GM12891 (cell line): ENCODE measurements at places on chromosomes 6 and 20.
A peak's percentile ranks its signal among the peaks of the same experiment; 100 is the strongest.

DNA sequence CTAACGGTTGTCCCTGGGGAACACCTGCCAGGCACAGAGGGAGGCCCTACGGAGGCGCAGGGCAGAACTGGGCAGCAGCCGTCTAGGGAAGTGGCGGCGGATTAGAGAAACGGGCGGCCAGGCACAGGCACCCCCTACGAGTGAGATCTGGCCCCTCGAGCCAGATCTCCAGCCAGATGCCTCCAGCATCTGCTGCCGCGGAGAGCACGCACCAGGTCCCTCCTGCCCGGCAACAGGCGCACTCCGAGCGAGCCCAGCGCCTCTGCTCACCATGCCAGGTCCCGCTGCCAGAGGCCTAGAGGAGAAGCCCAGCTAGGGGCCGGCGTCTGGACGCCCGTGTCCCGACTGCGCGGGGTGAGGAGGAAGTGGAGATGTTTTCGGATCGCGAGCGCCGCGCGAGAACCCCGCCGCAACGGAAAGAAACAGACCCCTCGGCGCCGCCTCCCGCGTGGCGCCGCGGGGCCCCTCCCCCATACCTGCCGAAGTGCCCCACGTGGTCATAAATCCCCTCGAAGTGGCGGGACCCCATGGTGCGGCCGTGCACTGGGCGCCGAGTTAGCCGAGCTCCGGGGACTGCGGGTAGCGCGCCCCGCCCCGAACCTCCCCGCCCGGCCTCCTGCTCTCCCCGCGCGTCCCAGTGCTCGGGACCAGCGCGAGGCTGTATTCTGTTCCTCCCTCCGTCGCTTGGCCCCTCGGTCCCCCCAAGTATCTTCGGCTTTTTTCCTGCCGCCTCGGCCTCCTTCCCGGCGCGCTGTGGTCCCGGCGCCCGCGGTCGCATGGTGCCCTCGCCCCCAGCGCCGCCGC is at the start of gene SLC22A16:
Gene SLC22A16 (minus strand): TSS at position 568 of the 804 bp plus-strand sequence. CDS start 39 bp downstream, at position 529.
- peak; percentile 37 for DNase-seq

DNA sequence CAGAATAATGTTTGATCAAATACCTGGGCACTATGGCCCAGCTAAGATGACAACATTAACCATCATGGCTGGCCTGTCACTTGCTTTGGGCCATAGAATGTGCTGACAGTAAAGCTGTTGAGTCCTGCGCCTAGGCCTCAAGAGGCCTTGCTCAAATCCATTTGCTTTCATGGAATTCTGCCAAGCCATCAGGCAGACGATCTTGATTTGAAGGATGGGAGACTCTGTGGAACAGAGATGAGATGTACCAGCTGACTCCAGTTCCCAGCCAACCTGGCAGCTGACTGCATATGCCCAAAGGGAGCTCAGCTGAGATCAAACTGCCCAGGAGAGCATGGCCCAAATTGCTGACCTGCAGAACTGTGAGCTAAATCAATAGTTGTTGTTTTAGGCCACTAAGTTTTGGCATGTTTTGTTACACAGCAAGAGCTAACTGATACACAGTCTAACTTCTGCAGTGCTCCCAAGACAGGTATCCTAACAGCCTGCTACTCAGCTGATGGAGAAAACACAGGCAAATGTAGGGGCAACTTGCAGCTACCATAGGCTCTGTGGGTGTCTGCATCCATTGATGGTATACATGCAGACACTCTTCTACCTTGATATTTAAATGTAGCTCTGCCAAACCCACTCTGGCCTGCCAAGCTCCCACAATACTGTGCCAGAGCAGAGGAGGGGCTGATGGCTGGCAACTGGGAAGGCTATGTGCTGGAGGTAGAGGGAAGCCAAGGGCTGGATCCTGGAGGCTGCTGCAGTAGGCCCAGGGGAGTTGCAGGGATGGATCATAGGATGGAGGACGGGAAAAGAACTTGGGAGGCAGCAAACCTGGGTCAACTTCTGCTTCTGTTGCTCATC is 55.2 kb upstream of the RNF24 start:
- DNase-seq: no peak

DNA sequence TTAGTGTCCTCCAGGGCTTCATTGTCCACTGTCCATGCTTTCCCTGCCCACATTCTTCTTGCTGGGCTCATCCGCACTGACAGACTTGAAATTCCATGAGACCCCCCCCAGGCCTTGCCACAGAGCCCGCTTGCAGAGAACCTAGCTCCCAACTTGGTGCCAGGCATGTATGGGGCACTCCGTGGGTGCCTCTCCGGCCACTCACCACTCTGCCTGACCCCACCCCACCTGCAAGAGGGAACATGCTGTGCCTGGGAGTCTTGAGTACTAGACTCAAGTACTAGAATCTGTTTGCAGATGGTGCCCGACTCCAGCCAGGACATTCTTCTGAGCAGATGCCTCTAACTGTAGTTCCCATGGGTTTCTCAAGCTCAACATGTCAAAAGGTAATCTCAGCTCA is 47.9 kb downstream of the TRERF1 start:
- no peak for DNase-seq

GRCh38 chr6:6620766-6621425 is 32.4 kb downstream of the LY86 start:
- DNase-seq: no peak

DNA sequence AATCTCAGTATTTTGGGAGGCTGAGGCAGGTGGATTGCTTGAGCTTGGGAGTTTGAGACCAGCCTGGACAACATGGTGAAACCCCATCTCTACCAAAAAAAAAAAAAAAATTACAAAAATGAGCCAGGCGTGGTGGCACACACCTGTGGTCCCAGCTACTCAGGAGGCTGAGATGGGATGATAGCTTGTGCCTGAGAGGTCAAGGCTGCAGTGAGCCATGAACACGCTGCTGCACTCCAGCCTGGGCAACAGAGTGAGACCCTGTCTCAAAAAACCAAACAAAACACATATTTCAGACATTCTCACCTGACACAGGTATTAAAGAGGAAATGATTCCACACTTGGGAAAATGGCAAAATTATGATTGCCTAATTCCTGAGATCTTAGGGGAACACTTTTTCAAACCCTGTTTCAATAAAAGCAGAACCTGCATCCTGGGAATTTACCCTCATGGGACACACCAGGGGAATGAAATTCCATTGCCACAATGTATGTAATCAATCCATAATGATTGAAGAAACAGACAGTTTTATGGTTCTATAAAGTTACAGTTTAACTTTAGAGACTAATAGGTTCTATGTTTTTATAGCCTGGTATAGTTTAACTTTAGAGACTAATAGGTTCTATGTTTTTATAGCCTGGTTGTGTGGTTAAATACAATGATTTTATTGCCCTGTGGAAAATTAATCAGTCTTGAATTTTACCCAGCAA is 29.6 kb upstream of the DNAAF9 start:
- DNase-seq: no peak

GRCh38 chr20:46901638-46902037 is 7.0 kb downstream of the EYA2 start:
- DNase-seq: no peak

DNA sequence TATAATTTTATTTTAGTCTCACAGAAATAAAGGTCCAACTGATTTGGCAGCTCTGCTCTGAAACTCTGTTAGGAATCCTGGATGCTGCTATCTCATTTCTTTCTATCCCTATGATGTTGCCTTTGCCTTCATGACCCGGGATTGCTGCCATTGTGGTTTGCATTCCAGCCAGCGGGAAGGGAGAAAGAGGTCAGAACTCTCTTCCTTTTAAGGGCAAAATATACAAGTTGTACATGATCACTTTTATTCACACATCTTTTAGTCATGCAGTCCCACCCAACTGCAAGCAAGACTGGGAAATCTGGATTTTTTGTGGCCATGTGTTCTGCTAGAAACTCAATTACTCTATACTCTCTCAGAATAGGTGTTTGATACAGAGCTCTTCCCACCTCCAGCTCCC is 263.1 kb upstream of the ZFP64 start:
- DNase-seq: no peak

- no peak for DNase-seq
Measured at GRCh38 chr6:13259393-13259792, 68.9 kb downstream of the TBC1D7 start.

- DNase-seq: no peak
Measured at GRCh38 chr20:32634041-32634805, 39.5 kb downstream of the C20orf203 start.

- DNase-seq: no peak
Measured at GRCh38 chr6:10441655-10442009, 26.8 kb upstream of the TFAP2A start.

- no peak for DNase-seq
Measured at GRCh38 chr6:162251257-162251656, 476.3 kb downstream of the PRKN start.

GRCh38 chr6:524803-525202 is 132.1 kb downstream of the HUS1B start:
- DNase-seq: no peak

DNA sequence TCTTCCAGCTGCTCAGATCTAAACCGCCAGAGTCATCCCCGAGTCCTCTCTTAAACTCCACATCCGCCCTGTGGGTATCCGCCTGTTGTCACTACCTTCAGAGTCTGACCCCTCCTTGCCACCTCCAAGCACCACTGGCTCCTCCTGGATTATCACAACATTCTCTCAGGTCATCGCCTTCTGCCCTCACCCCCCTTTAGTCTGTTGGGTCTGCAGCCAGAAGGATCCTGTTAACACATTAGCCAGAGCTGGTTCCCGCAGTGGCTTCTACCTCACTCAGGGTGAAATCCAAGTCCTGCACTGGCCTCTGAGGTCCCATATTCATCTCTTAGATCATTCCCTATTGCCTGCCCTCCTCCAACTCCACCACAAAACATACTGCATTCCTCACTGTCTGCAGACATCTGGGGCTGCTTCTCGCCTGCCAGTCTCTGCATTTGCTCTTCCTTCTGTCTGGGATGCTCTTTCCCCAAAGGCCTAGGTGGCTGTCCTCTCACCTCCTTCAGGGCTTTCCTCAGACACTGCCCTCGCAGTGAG is 34.1 kb downstream of the TNXB start:
- no peak for DNase-seq

GRCh38 chr6:63676412-63677114 is 41.0 kb downstream of the PHF3 start:
- no peak for DNase-seq

- no peak for DNase-seq
Measured at GRCh38 chr6:137024237-137024990, 20.4 kb downstream of the IL20RA start.

DNA sequence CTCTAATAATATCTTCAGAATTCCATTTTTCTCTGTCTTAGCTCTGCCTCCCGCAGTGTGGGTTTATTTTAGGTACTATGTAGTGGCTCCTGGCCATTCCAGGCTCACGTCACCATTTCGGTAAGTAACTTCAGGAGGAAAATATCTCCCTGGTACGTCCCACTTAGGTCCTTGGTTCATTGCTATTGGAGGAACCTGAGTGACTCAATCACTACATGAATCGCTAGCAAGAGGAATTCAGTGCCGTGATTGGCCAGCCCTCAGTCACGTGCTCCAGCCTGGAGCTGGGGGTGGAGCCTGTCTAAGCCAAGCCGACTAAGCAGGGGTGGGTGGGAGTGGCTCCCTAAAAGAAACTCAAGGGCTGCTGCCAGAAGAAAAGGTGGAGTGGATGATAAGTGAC is 67.3 kb upstream of the E2F3 start:
- no peak for DNase-seq

DNA sequence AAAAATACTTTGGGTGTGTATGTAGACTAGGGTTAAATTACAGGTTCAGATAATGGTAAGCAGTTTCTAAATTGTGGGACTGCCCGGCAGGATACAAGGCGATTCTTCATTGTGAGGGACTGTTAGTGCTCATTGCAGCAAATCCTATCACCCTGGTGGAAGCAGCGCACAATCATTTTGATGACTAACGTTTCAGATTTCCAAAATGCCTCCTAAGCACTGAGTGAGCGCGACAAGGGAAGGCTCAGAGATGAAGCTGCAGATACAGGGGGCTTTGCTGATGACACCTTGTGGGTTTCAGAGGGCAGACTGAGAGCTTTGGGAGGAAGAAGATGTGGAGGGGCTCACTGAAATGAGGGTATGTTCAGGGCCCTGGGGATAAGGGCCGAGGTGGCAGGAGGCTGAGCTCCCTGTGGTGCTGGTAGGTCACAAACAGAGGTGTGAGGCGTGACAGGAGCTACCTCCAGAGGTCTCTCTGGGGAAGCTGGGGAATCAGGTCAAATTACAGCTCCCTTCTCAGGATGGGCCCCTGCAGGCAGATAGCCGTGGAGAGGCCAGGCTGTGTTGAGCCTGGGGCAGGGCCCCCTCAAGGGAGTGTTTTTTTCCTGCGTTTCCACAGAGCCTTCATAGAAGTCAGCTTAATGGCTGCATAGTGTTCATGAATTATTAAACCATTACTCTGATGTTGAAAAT is 84.5 kb upstream of the FYN start:
- no peak for DNase-seq

- no peak for DNase-seq
Measured at GRCh38 chr20:64130271-64130670, 22.9 kb upstream of the NPBWR2 start.

DNA sequence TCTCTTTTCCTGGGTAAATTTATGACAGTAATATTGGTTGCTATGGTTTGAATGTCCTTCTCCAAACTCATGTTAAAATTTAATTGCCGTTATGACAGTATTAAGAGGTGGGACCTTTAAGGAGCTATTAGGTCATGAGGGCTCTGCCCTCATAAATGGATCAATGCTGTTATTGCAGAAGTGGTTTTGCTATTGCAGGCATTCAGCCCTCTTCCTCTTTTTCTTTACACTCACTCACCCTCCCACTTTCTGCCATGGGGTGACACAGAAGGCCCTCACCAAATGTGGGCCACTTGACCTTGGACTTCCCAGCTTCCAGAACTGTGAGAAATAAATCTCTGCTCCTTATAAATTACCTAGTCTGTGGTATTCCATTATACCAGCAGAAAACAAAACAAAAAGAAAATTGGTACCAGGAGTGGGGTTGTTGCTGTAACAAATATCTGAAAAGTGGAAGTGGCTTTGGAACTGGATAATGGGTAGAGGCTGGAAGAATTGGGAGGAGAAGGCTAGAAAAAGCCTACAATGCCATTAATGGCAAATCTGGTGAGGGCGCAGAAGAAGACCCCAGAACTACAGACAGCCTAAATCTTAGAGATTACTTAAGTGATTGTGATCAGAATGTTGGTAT is 24.8 kb upstream of the IGF2R start:
- no peak for DNase-seq

DNA sequence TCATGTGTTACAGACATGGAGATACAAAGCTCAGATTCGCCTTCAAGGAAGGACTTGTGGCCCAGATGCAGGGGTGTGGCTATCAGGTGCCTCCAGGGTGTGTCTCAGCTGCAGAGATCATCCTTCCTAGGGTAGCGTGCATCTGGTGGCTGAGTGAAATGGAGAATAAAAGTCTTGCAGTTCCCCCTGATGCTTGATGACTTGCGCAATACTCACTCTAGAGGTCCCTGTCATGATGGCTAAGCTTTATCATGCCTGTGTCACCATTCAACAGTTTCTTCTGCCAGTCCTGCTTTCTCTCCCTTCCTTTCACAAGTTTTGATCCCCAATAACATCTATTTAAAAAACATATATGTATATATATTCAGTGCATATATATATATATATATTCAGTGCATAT is 228.1 kb downstream of the PAX1 start:
- no peak for DNase-seq

- no peak for DNase-seq
Measured at GRCh38 chr6:170023620-170024521, 267.0 kb downstream of the DLL1 start.

- no peak for DNase-seq
Measured at GRCh38 chr20:25281541-25281991, 33.7 kb downstream of the PYGB start.

- DNase-seq: peak; percentile 42
Measured at GRCh38 chr20:38859070-38859690, 53.7 kb downstream of the PPP1R16B start.
